ENCODE measurements at places on chromosomes 4 and X. TPM values are rescaled to one million over a fixed set of nuclear protein-coding genes. Genes with fewer than 3 reads are reported as not detected.
A peak's percentile ranks its signal among the peaks of the same experiment; 100 is the strongest.

- no peak overlapping the region for H3K4me3 ChIP-seq
- no peak overlapping the region for H3K27ac ChIP-seq
- no peaks in the 10 kb centered on the region for H3K27me3 ChIP-seq
- H3K4me1 ChIP-seq, result no peaks in the 10 kb centered on the region
- DNase-seq, result no peak
These were observed 276.8 kb upstream of the TET2 start for GRCh38 chr4:104869831-104870230.

DNA sequence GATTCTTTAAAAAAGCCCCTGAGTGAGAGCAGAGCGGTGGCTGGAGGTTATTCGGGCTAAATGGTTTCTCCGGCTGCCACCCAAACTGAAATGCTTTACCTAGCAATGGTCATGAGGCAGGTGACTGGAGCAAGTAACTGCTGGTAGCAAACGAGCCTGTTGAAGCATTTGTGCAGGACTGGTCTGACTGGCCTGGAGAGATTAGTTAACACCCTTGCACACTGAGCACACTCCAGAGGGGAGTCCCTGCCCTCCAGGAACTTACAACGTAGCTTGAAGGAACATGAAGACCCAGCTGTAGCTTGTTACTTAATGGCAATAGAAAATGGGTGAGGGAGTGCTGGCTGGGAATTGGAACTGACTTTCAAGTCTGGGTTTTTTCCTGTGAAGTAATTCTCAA is 40.4 kb downstream of the CCNG2 start:
- H3K27ac ChIP-seq, result no peak overlapping the region
- H3K36me3 ChIP-seq, result no peaks in the 10 kb centered on the region

DNA sequence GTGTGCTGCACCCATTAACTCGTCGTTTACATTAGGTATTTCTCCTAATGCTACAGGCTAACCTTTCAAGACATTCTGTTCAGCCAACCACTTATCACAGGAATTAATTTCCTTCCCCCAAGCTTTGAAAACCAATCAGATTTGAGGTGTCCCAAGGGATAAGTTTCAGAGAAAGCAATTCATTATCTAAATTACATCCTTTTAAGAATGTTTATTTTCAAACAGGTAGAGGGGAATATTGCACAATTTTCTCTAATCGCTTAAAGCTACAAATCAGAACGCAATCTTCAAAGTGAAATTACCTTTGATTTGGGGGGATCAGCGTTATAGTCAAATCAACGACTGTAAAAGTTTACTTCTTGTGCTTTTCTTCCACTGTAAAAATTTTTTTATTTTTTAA is 1.6 kb downstream of the CLOCK start:
- peak overlapping the region; percentile 75 for H3K27ac ChIP-seq
- 0 out of 2 replicates have a peak, but pooled peaks cover 1% of the 10 kb centered on the region for H3K36me3 ChIP-seq
- DNase-seq, result peak; percentile 28

DNA sequence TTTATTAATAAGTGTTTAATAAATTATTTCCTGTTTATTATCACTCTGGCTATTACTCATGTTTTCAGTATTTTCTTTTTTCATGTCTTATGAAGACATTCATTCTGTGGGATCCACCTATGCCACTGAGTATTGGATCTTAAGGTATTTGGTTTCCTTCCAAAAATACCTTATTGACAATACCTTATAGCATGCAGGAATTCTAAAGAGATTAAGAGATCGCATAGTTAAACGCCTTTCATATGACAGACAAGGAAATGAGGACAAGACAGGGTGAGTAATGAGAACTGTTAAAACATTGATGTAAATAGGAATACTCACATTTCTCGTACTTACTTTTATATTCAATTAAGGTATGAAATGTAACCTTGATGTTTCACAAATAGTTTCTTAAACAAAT is 38.2 kb upstream of the TMPRSS11B start:
- H3K4me1 ChIP-seq, result no peaks in the 10 kb centered on the region
- no peak overlapping the region for H3K27ac ChIP-seq
- H3K4me3 ChIP-seq, result no peak overlapping the region
- DNase-seq, result no peak
- H3K27me3 ChIP-seq, result no peaks in the 10 kb centered on the region

DNA sequence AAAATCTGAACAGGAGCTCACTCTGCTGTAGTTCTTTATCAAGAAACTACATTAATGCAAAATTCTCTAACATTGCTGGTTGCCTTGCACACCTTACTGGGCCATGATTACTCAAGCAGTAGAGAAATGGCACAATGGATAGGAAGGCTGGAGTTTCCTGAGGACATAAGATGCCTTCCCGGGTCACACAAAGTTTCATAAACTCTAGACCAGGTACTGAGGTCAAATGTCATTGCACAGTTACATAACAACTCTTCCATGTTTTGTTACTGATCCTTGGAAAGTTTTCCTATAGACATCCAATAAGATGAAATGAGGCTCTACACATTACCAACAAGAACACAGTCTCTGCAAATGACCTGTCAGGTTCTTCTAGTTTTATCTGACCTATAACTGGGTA is 9.9 kb downstream of the TEC start:
- peaks cover 2% of the 10 kb centered on the region for H3K4me1 ChIP-seq
- no peak overlapping the region for H3K4me3 ChIP-seq
- H3K27me3 ChIP-seq, result no peaks in the 10 kb centered on the region

Gene TLR6
- 3.9 TPM for total RNA-seq

- no peak for DNase-seq
- peaks cover 30% of the 10 kb centered on the region for H3K36me3 ChIP-seq
- peaks cover 37% of the 10 kb centered on the region for H3K4me1 ChIP-seq
- H3K27ac ChIP-seq, result no peak overlapping the region
- H3K4me3 ChIP-seq, result no peak overlapping the region
- H3K27me3 ChIP-seq, result no peaks in the 10 kb centered on the region
These were observed 6.5 kb downstream of the WFS1 start for GRCh38 chr4:6275898-6276806.

GRCh38 chr4:114964026-114964425 is 149.4 kb downstream of the NDST4 start:
- no peaks in the 10 kb centered on the region for H3K27me3 ChIP-seq
- H3K27ac ChIP-seq, result no peak overlapping the region
- no peaks in the 10 kb centered on the region for H3K36me3 ChIP-seq

Gene TENM3
- total RNA-seq, result 173 TPM

GRCh38 chr4:1361431-1361830 is 14.4 kb downstream of the UVSSA start:
- H3K36me3 ChIP-seq, result peaks cover 24% of the 10 kb centered on the region
- 0 out of 2 replicates have a peak, but pooled peaks cover 2% of the 10 kb centered on the region for H3K4me1 ChIP-seq
- no peaks in the 10 kb centered on the region for H3K27me3 ChIP-seq
- no peak overlapping the region for H3K27ac ChIP-seq

DNA sequence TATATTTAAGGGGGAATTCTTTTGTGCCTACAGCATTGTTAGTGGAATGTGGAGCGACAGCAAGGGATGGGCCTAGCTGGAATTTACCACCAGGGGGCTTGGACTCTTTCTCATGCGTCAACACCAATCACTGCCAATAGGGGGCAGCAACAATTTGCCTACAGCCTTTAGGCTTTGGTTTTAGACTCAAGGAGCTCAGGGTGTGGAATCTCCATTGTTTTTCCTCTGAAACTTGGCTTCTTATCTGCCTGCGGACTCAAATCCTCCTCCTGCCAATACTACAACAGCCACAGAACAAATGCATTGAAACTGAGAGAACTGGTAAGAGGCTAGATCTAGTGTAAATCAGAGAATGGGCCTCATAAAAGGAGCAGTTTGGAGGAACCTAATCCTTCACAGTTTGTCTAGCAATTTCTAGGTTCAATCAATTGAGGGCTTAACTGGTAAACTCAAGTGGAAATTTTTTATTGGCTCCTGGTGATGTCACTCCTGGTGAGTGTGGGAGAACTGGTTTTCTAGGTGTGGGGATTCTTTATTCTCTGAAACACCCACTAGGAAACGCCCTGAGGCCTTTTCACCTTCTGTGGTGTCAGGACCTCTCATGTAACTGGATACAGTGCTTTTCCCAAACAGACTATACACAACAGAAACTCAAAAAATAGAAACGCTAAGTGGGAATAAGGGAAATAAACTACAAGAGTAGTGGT is 27.9 kb upstream of the TMSB4X start:
- H3K4me1 ChIP-seq, result peaks cover 14% of the 10 kb centered on the region
- H3K36me3 ChIP-seq, result no peaks in the 10 kb centered on the region
- DNase-seq, result peak; percentile 82
- H3K4me3 ChIP-seq, result no peak overlapping the region

GRCh38 chrX:40496728-40497127 is 84.0 kb upstream of the ATP6AP2 start:
- H3K27me3 ChIP-seq, result peaks cover 25% of the 10 kb centered on the region
- DNase-seq, result peak; percentile 29
- H3K4me3 ChIP-seq, result no peak overlapping the region
- H3K4me1 ChIP-seq, result no peaks in the 10 kb centered on the region
- no peak overlapping the region for H3K27ac ChIP-seq
- H3K36me3 ChIP-seq, result no peaks in the 10 kb centered on the region

Gene FAM236D
- not detected for total RNA-seq

DNA sequence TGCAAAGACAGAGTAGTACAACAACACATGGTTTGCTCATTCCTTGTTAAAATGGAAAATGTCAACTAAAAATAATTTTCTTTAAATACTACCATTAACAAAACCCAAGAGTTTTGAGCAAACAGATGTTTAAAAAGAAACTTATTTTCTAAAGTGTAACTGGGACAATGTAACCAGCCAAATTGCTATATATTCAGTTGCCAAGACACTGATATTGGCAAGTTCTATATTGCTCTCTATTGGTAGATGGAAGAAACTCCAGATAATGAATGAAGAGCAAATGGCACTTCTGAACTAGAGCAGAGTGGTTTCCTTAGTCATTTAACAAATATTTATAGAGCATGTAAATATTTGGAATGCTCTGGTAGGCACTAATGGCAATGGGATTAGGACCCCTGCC is 966.2 kb downstream of the RPA4 start:
- DNase-seq, result no peak
- no peak overlapping the region for H3K27ac ChIP-seq
- no peaks in the 10 kb centered on the region for H3K27me3 ChIP-seq
- H3K4me3 ChIP-seq, result no peak overlapping the region
- no peaks in the 10 kb centered on the region for H3K36me3 ChIP-seq

Gene SPRY1
- 1.9 TPM for total RNA-seq

DNA sequence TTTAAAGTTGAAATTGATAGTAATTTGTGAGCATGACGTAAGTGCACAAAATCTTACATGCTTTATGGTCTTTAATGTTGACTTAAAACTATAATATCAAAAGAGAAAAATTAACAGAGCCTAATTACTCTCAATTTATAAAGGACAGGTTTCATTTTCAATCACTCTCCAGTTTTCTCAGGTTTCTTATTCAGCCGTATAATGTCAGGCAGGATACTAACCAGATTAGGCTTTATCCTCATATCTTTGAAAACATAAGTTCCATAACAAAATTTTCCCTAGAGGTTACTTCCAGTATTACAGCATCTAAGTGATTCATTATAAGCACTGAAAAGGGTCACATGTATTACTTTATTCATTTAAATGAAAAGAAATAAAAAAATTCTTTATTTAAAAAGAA is 492.1 kb downstream of the PACRGL start:
- H3K27me3 ChIP-seq, result no peaks in the 10 kb centered on the region
- H3K36me3 ChIP-seq, result no peaks in the 10 kb centered on the region
- H3K4me1 ChIP-seq, result no peaks in the 10 kb centered on the region
- no peak overlapping the region for H3K27ac ChIP-seq

- H3K4me1 ChIP-seq, result no peaks in the 10 kb centered on the region
- H3K27me3 ChIP-seq, result peaks cover 17% of the 10 kb centered on the region
- no peak overlapping the region for H3K27ac ChIP-seq
These were observed 32.7 kb upstream of the RASGEF1B start for GRCh38 chr4:81504112-81505003.
